Activated CD4-positive, alpha-beta T cell treated with anti-CD3 and anti-CD28 coated beads, Interleukin-2, amount 10 ng/mL, durations not matched to agents 24 days and 14 days (primary cell): ENCODE measurements at places on chromosomes 1 and 21. TPM values are rescaled to one million over a fixed set of nuclear protein-coding genes. Genes with fewer than 3 reads are reported as not detected.
A peak's percentile ranks its signal among the peaks of the same experiment; 100 is the strongest.

The NGF gene
- not detected in 2 replicates for total RNA-seq

The SH2D1B gene
- total RNA-seq: not detected in 2 replicates

DNA sequence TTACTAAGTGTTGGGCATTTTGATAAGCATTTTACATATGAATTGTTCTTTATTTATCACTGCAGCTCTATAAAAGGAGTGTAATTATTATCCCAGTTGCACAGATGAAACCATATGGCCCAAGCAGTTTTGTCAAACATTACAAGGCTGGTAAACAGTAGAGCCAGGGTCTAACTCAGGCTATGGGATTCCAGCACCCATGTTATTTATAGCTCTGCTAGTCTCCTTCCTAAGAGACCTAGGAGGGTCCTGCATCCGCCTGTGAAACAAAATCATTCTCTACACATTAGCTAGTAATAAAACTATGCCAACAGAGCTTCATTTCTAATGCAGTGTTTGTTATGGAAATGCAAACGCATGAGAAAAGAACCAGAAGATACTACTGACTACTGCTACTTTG lies 58.6 kb downstream of the IL23R start:
- no peaks in the 10 kb centered on the region for H3K27me3 ChIP-seq
- no peaks in the 10 kb centered on the region for H3K36me3 ChIP-seq
- H3K27ac ChIP-seq: no peak overlapping the region
- H3K4me1 ChIP-seq: peaks cover 7% of the 10 kb centered on the region
- H3K4me3 ChIP-seq: no peak overlapping the region

GRCh38 chr1:201693890-201694607 lies 134.9 kb upstream of the IPO9 start:
- no peak overlapping the region for H3K4me3 ChIP-seq
- no peak overlapping the region for H3K27ac ChIP-seq
- H3K4me1 ChIP-seq: no peaks in the 10 kb centered on the region
- H3K27me3 ChIP-seq: no peaks in the 10 kb centered on the region
- DNase-seq: no peak

The FAF1 gene
- 63.7 and 67.2 TPM in 2 replicates for total RNA-seq

- no peaks in the 10 kb centered on the region for H3K27me3 ChIP-seq
- H3K4me3 ChIP-seq: peak overlapping the region; percentile 88
- peaks cover 13% of the 10 kb centered on the region for H3K36me3 ChIP-seq
These were observed 3.4 kb upstream of the ECE1 start for GRCh38 chr1:21293537-21294265.

DNA sequence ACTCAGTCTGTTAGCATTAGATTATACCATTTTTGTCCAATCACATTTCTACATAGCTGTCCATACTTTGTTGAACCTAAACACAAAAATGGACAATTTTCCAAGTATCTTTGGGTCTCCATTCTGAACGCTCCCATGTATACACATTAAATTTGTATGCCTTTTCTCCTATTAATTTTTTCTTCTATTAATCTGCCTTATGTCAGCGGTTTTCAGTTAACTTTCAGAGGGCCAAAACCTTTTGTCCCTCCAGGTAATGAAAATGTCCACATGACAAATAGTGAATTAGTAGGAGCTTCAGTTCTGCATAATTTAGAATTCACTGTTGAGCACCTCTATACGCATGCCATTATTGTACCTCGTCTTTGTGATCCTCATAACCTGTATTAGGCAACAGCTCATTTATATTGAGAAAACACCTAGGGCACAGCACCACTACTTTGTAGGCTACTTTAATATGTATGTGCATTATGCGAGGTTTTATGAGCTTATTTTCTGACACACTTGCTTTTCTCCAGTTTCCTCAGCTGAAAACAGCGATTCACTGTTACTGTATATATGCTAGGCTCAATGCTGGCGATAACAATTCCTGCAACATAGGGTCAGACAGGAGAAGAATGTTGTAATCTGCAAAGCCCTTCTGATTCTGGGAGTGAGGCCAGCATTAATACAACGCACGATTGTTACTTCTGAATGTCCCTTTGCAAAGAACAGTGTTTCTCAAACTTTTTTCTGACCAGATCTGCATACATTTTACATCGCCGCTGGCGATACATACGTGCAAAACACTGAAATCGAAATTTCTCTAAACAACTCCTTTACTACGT lies 1.1 kb upstream of the ABCD3 start:
- DNase-seq: no peak
- H3K36me3 ChIP-seq: no peaks in the 10 kb centered on the region
- H3K27me3 ChIP-seq: peaks cover 19% of the 10 kb centered on the region
- H3K27ac ChIP-seq: no peak overlapping the region
- H3K4me3 ChIP-seq: no peak overlapping the region
- peaks cover 18% of the 10 kb centered on the region for H3K4me1 ChIP-seq

DNA sequence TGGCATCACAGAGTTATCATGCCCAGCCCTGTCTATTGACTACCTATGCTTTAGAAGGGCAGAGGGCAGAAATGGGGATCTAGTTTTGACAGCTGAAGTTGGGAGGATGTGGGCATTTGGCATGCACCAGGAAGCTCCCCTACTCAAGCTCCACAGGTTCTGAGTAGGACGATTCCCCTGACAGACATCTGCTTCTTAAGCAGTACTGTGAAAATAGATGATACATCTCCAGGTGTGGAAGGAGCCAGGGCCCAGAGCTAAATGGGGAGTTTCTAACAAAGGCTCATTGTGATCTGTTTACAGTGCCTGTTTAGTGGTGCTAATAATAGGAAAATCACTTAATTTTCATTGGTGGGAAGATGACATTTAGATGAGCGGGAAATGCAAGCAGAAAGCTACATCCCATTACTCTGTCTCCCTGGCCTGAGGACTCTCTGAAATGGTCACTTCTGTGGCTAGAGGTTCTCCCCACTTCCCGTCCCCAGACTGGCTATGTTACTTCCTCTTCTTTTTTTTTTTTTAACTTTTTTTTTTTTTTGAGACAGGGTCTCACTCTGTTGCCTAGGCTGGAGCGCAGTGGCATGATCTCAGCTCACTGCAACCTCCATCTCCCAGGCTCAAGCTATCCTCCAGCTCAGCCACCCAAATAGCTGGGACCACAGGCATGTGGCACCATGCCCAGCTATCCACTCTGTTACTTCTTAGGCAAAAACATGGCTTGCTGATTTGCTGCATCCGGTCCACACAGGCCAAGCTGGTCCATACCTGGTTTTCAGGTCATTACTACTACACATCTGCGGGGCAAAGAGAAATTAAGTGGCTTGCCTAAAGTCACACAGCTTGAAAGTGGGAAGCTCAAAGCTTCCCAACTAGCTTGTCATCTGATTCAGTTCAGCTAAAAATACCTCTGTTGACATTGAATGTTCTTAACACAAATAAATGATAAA lies 23.2 kb upstream of the CNIH3 start:
- peaks cover 3% of the 10 kb centered on the region for H3K4me1 ChIP-seq
- DNase-seq: no peak
- no peaks in the 10 kb centered on the region for H3K36me3 ChIP-seq
- H3K27ac ChIP-seq: no peak overlapping the region
- H3K4me3 ChIP-seq: no peak overlapping the region
- H3K27me3 ChIP-seq: peaks cover 13% of the 10 kb centered on the region

The S100A16 gene
- not detected in 2 replicates for total RNA-seq

DNA sequence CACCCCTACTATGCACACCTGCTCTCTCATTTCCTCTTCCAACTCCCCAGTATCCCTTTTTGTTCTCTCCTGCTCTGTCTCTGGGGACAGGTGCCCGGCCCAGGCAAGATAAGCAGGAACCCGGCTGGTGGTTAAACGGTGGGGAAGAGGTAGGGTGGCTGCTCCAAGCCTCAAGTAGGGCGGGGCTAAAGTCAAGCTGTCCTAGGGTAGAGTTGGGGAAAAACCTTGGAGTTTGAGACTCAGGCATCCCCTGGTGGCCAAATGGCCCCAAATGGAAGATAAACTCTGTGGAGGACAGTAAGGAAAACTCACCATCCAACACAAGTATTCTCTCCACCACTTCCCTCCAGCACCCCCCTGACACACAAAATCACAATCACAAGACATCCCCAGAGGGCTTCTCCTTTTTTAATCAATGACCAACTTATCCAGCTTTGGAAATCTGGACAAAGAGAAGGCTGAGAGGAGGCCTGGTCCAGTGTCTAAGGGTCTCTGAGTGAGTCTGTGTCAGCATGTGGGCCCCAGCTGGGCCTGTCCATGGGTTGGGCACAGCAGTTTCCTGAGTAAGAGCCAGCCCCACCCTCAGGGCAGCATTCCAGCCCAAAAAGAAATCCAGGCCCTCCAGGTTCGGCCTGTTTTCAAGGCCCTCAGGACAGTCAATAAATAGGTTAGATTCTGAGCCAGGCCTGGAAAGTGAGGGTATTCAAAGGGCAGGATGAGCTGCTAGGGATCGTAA lies 9.8 kb downstream of the POMGNT1 start:
- no peak for DNase-seq
- H3K36me3 ChIP-seq: peaks cover 20% of the 10 kb centered on the region
- H3K4me3 ChIP-seq: no peak overlapping the region
- no peaks in the 10 kb centered on the region for H3K27me3 ChIP-seq
- H3K4me1 ChIP-seq: peaks cover 17% of the 10 kb centered on the region
- no peak overlapping the region for H3K27ac ChIP-seq

DNA sequence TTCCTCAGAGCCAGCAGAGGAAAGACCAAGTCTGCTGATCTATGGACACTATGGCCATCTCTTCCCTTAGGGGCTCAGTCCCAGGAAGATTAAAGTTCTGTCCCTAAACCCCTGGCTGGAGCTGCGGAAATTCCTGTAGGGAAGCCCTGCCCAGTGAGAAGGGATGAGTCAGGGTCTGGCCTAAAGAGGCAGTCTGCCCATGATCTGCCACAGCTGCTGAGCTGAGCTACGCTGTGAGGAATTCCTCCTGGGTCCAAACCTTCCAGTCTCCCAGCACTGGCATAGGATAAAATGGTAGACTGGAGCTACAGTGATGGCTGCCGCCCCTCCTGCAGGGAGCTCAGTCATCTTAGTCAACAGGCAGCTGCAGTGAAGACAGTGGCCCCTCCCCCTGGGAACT lies 213.7 kb downstream of the BRINP2 start:
- no peak overlapping the region for H3K27ac ChIP-seq
- DNase-seq: no peak
- no peaks in the 10 kb centered on the region for H3K36me3 ChIP-seq
- H3K27me3 ChIP-seq: no peaks in the 10 kb centered on the region
- H3K4me1 ChIP-seq: no peaks in the 10 kb centered on the region
- H3K4me3 ChIP-seq: no peak overlapping the region

The KRTAP21-2 gene
- not detected in 2 replicates for total RNA-seq

- H3K4me3 ChIP-seq: no peak overlapping the region
- no peaks in the 10 kb centered on the region for H3K4me1 ChIP-seq
- no peaks in the 10 kb centered on the region for H3K36me3 ChIP-seq
These were observed 158.0 kb upstream of the PROX1 start for GRCh38 chr1:213829780-213830179.

DNA sequence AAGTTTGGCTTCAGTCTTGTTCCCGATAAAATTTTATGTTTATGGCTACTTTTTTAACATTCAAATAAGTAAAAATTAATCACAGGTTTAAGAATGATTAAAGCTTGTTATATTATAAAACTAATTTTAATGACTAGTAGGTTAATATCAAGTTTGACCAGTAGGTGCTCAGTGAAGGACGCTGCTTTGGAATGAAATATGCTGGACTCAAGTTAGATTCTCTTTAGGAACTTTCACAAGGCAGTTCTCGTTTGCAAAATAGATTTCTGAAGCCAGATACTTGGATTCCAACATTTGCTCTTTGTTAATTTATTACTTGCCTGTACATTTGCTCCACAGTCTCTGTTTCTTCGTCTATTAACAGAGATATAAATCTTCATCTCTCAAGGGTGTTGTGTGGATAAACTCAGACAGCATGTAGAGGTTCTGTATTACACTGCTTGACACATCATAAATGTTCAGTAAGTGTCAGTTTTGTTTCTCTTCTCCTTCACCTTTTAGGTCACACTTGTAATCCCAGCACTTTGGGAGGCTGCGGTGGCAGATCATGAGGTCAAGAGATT lies 432.8 kb upstream of the CHRM3 start:
- no peak overlapping the region for H3K27ac ChIP-seq
- DNase-seq: no peak
- no peaks in the 10 kb centered on the region for H3K27me3 ChIP-seq
- H3K36me3 ChIP-seq: no peaks in the 10 kb centered on the region
- H3K4me1 ChIP-seq: no peaks in the 10 kb centered on the region

- H3K27ac ChIP-seq: no peak overlapping the region
- no peak overlapping the region for H3K4me3 ChIP-seq
- no peaks in the 10 kb centered on the region for H3K36me3 ChIP-seq
- peaks cover 3% of the 10 kb centered on the region for H3K4me1 ChIP-seq
- no peak for DNase-seq
- H3K27me3 ChIP-seq: peaks cover 2% of the 10 kb centered on the region
These were observed 22.7 kb upstream of the ZNF436 start for GRCh38 chr1:23392125-23392855.

- DNase-seq: no peak
- peaks cover 36% of the 10 kb centered on the region for H3K4me1 ChIP-seq
- no peaks in the 10 kb centered on the region for H3K36me3 ChIP-seq
These were observed 177.8 kb downstream of the PSMG1 start for GRCh38 chr21:39005502-39005787.

GRCh38 chr1:244954359-244954758 lies 90.0 kb upstream of the HNRNPU start:
- no peaks in the 10 kb centered on the region for H3K36me3 ChIP-seq
- H3K27ac ChIP-seq: no peak overlapping the region
- peaks cover 5% of the 10 kb centered on the region for H3K27me3 ChIP-seq

GRCh38 chr1:60052601-60053000 lies 21.0 kb downstream of the C1orf87 start:
- H3K27ac ChIP-seq: no peak overlapping the region
- H3K27me3 ChIP-seq: no peaks in the 10 kb centered on the region
- H3K4me1 ChIP-seq: no peaks in the 10 kb centered on the region

GRCh38 chr1:54363925-54364324 lies 42.3 kb downstream of the SSBP3 start:
- peaks cover 65% of the 10 kb centered on the region for H3K4me1 ChIP-seq
- H3K27ac ChIP-seq: no peak overlapping the region
- H3K27me3 ChIP-seq: no peaks in the 10 kb centered on the region
- no peak for DNase-seq
- peaks cover 20% of the 10 kb centered on the region for H3K36me3 ChIP-seq
- no peak overlapping the region for H3K4me3 ChIP-seq

- H3K27ac ChIP-seq: peak overlapping the region; percentile 44
- H3K4me3 ChIP-seq: no peak overlapping the region
- H3K36me3 ChIP-seq: no peaks in the 10 kb centered on the region
- H3K27me3 ChIP-seq: no peaks in the 10 kb centered on the region
- peak; percentile 67 for DNase-seq
- H3K4me1 ChIP-seq: peaks cover 30% of the 10 kb centered on the region
These were observed 91.6 kb downstream of the GLUL start for GRCh38 chr1:182299728-182300616.

DNA sequence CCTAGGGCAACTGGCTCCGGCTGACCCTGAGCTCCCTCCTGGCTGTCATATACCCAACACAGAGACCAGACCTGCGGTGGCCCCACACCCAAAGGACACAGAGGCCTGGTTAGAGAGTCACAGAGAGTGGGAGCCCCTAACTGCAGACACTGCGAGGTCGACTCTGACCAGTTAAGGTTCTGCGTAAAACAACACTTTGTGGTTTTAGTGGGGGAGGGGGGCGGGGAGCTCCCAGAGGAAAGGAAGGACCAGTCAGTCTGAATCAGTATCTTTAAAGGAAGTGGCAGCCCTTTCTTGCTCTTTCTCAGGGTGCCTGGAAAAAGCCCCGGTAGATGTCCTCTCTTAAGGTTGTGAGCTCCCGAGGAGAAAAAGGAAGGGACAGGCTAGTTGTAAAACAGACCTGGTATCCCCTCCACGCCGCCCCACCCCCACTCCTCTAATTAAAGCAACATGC lies 2.4 kb downstream of the SSBP3 start:
- H3K27ac ChIP-seq: peak overlapping the region; percentile 83
- H3K27me3 ChIP-seq: no peaks in the 10 kb centered on the region
- peaks cover 54% of the 10 kb centered on the region for H3K36me3 ChIP-seq
- DNase-seq: peak; percentile 73
- H3K4me1 ChIP-seq: peaks cover 73% of the 10 kb centered on the region

- DNase-seq: no peak
- H3K4me1 ChIP-seq: no peaks in the 10 kb centered on the region
- no peaks in the 10 kb centered on the region for H3K27me3 ChIP-seq
- no peak overlapping the region for H3K4me3 ChIP-seq
- H3K36me3 ChIP-seq: no peaks in the 10 kb centered on the region
These were observed 99.6 kb downstream of the SIM2 start for GRCh38 chr21:36798491-36798890.
